H9 (cell line): ENCODE measurements at places on chromosomes 2 and 18. TPM values are rescaled to one million over a fixed set of nuclear protein-coding genes. Genes with fewer than 3 reads are reported as not detected.
A peak's percentile ranks its signal among the peaks of the same experiment; 100 is the strongest.

The SATB2 gene
- total RNA-seq, result 23.0 and 23.8 TPM in 2 replicates

GRCh38 chr2:137947728-137948336 lies 16.4 kb upstream of the HNMT start:
- H3K4me1 ChIP-seq, result no peaks in the 10 kb centered on the region
- H3K27ac ChIP-seq, result no peak overlapping the region
- H3K4me3 ChIP-seq, result no peak overlapping the region
- no peaks in the 10 kb centered on the region; the same call in 1 of the 2 replicates for H3K27me3 ChIP-seq
- DNase-seq, result peak; percentile 57

GRCh38 chr18:42156281-42156680 lies 201.2 kb downstream of the PIK3C3 start:
- DNase-seq, result no peak
- no peaks in the 10 kb centered on the region for H3K4me1 ChIP-seq
- H3K36me3 ChIP-seq, result no peaks in the 10 kb centered on the region

DNA sequence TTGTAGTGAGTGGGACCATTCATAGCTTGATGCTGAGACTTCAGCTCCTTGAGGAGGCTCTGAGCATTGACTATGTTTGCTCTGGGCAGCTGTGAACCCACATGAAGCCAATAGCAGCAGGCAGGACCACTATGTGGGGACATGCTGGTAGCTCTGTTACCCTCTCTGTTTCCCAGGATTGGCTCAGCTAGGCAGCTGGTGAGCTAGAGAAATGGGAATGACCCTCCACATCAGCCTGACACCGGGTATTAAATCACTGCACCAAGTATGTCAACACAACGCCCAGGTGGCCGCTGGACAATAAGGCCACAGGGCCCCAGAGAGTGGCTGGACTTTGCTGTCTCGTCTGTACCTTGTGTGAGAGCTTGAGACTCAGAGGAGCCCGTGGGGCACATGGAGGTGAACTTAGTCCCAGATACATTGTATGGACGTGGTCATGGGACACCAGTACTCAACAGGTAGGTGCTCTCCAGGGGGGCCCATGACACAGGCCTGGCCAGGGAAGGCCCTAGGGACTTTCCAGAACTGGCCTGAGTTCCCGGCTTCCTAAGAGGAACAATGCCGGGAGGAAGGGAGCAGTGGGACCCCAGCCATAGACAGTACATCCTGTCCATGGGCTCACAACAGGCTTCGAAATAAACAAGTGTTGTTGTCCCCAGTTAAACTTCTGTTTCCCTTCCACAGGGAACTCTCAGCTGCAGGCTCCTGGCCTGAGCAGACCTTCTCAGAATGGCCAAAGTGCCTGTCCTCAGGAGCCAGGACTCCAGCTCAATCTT lies 35.2 kb downstream of the HS1BP3 start:
- no peaks in the 10 kb centered on the region for H3K27me3 ChIP-seq
- peaks cover 5% of the 10 kb centered on the region for H3K36me3 ChIP-seq
- H3K27ac ChIP-seq, result no peak overlapping the region
- DNase-seq, result no peak

- no peak overlapping the region for H3K4me3 ChIP-seq
- H3K27ac ChIP-seq, result no peak overlapping the region
- H3K27me3 ChIP-seq, result no peaks in the 10 kb centered on the region; the same call in 1 of the 2 replicates
- no peak for DNase-seq
- peaks cover 18% of the 10 kb centered on the region for H3K36me3 ChIP-seq
Observed at GRCh38 chr18:43486462-43486861, 209.2 kb upstream of the SYT4 start.

DNA sequence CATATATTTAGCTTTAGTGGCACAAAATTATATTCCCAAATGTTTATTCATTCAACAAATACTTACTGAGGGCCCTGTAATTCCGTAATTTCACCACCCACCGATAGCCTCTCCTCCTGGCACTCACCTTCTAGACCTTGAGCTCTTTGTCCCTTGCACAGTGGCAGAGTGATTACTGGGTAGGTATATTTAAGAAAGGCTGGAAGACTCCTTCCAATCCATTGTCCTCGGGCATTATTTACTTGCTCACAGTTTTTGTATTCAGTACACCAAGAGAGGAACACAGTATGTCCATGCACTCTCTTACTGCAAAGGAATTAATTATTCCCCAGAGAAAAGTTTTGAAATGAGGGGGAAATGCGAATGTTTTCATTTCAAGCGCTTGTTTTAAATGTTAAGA lies 1.1 kb upstream of the CDCA7 start:
- H3K27me3 ChIP-seq, result no peaks in the 10 kb centered on the region
- DNase-seq, result no peak
- H3K27ac ChIP-seq, result no peak overlapping the region
- peaks cover 2% of the 10 kb centered on the region; the same call in 1 of the 2 replicates for H3K4me1 ChIP-seq
- peak overlapping the region; percentile 95 for H3K4me3 ChIP-seq
- H3K36me3 ChIP-seq, result peaks cover 7% of the 10 kb centered on the region

- no peaks in the 10 kb centered on the region for H3K4me1 ChIP-seq
- DNase-seq, result no peak
Observed at GRCh38 chr2:189512879-189513278, 67.7 kb downstream of the SLC40A1 start.

DNA sequence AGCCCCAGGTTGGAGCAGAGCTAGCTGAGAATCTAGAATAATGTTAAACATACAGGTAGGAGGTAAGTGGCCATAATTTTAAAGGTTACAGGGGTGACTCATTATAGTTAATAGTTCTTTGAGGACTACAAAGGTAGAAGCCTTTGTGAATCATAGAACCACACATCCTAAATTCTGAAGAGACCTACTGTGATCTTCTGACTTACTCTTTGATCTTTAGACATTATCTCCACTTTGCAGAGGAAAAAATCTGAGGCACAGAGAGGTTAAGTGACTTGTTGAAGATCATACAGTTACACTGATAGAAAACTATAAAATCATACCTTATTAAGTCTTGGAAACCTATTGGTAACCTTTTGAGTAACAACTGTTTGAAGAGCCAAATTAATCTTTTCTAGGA lies 1051.3 kb upstream of the NRXN1 start:
- no peaks in the 10 kb centered on the region for H3K4me1 ChIP-seq
- no peak overlapping the region for H3K27ac ChIP-seq
- H3K36me3 ChIP-seq, result no peaks in the 10 kb centered on the region
- H3K27me3 ChIP-seq, result no peaks in the 10 kb centered on the region
- no peak for DNase-seq

DNA sequence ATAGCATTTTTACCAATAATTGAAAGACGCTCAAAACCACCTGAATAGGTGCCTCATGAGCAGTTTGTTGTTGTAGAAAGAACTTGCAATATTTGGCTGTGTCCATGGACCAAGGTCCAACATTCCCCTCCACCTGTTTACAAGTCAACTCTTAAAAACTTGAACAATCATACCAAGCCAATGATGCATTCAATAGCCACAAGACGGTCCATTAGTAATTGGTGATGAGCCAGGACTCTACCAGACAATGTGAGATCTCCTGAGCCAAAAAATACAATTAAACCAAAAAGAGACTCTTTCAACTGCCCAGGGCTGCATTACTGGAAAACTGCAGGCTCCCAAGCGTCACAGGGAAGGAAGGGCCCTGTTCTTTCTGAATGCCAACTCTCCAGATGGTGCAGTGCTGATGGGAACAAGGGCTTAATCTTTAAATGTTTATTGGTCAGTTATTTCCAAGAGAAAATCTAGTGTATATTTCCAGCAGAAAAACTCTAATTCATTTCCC lies 118.8 kb upstream of the EPB41L3 start:
- no peaks in the 10 kb centered on the region for H3K4me1 ChIP-seq
- no peaks in the 10 kb centered on the region for H3K36me3 ChIP-seq
- DNase-seq, result no peak
- no peak overlapping the region for H3K27ac ChIP-seq
- H3K4me3 ChIP-seq, result no peak overlapping the region

GRCh38 chr2:61911510-61911909 lies 6.0 kb downstream of the COMMD1 start:
- H3K36me3 ChIP-seq, result no peaks in the 10 kb centered on the region
- no peaks in the 10 kb centered on the region for H3K4me1 ChIP-seq
- no peak overlapping the region for H3K4me3 ChIP-seq
- no peak overlapping the region for H3K27ac ChIP-seq
- DNase-seq, result no peak

The CYP1B1 gene
- 2.7 and 2.9 TPM in 2 replicates for total RNA-seq

DNA sequence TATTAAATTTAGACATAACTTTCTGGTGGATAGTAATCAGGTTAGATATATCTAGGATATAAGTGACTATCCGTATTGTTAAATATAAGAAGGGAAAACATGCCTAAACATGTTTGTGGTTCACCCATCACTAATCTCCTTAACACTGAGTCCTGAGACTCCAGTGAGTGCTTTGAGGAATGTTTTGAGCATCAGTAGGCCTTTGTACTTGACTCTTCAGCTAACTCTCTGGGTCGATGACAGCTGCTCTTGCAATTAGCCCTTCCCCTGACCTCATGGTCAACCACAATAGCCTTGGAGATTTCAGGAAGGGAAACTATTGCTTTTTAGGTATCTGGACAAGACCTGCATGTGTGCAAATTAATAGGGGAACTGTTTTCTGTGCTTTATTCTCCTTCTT lies 716.8 kb downstream of the EPHA4 start:
- no peak for DNase-seq
- H3K4me3 ChIP-seq, result no peak overlapping the region
- no peaks in the 10 kb centered on the region; the same call in 1 of the 2 replicates for H3K4me1 ChIP-seq
- no peaks in the 10 kb centered on the region for H3K36me3 ChIP-seq

DNA sequence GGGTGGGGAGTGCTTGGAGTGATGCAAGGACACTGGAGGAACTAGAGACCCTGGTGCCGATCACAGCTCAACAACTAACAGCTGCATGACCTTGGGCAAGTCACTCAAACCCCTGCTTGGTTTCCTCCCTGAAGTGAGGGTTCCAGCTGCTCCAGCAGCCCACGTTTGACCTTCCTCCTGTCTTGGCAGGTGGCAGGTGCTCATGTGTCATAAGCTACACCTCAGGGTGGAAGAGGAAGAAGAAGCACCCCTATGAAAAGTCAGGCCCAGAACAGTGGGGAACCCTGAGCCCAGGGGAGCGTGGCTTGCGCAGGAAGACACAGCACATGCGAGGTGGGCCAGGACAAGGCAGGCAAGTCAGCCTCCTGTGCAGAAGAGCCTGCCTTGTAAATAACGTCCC lies 42.4 kb downstream of the MRPL35 start:
- peak; percentile 9 for DNase-seq
- H3K4me1 ChIP-seq, result no peaks in the 10 kb centered on the region
- no peak overlapping the region for H3K4me3 ChIP-seq
- H3K27me3 ChIP-seq, result no peaks in the 10 kb centered on the region

- peaks cover 57% of the 10 kb centered on the region for H3K36me3 ChIP-seq
- H3K4me1 ChIP-seq, result no peaks in the 10 kb centered on the region
- no peak overlapping the region for H3K27ac ChIP-seq
Observed at GRCh38 chr18:70188113-70188512, 17.4 kb downstream of the RTTN start.

GRCh38 chr2:160194351-160194750 lies 5.7 kb downstream of the ITGB6 start:
- H3K4me3 ChIP-seq, result no peak overlapping the region
- no peaks in the 10 kb centered on the region for H3K36me3 ChIP-seq
- no peaks in the 10 kb centered on the region for H3K27me3 ChIP-seq
- H3K27ac ChIP-seq, result no peak overlapping the region
- DNase-seq, result no peak

The REG3G gene
- not detected in 2 replicates for total RNA-seq

GRCh38 chr18:72541871-72542332 lies 2.2 kb downstream of the CBLN2 start:
- no peaks in the 10 kb centered on the region for H3K36me3 ChIP-seq
- H3K4me1 ChIP-seq, result no peaks in the 10 kb centered on the region
- H3K27me3 ChIP-seq, result peaks cover 39% of the 10 kb centered on the region
- H3K4me3 ChIP-seq, result peak overlapping the region; percentile 52
- DNase-seq, result peak; percentile 85

GRCh38 chr2:211901226-211901846 lies 637.3 kb downstream of the ERBB4 start:
- H3K4me3 ChIP-seq, result no peak overlapping the region
- no peak overlapping the region for H3K27ac ChIP-seq
- no peaks in the 10 kb centered on the region for H3K27me3 ChIP-seq
- H3K36me3 ChIP-seq, result no peaks in the 10 kb centered on the region

The ONECUT2 gene
- 0.48 and 0.72 TPM in 2 replicates for total RNA-seq

- no peak overlapping the region for H3K27ac ChIP-seq
- DNase-seq, result no peak
- H3K4me3 ChIP-seq, result no peak overlapping the region
- no peaks in the 10 kb centered on the region for H3K4me1 ChIP-seq
- H3K36me3 ChIP-seq, result peaks cover 19% of the 10 kb centered on the region; the same call in 1 of the 2 replicates
- H3K27me3 ChIP-seq, result no peaks in the 10 kb centered on the region
Observed at GRCh38 chr2:73937899-73938298, 11.2 kb downstream of the DGUOK start.

DNA sequence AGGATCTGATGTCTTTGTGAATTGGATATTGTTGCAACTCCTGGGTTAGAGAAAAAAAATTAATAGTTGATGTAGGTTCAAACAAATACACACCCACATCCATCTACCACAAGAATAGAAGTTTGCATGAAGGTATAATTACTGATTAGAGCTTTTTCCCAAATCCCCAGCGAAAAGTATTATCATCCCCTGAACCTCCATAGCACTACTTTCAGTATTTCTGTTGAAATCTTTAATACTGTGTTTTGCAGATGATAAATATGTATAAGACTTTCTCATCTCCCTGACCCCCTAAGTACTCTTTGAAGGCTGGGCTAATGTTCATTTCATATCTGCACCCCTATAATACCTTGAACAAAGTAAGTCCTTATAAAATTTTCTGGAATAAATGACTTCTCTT lies 6.4 kb downstream of the FN1 start:
- H3K36me3 ChIP-seq, result peaks cover 7% of the 10 kb centered on the region; the same call in 2 of the 3 replicates
- H3K4me1 ChIP-seq, result no peaks in the 10 kb centered on the region
- no peak for DNase-seq

The GCG gene
- total RNA-seq, result not detected in 2 replicates

DNA sequence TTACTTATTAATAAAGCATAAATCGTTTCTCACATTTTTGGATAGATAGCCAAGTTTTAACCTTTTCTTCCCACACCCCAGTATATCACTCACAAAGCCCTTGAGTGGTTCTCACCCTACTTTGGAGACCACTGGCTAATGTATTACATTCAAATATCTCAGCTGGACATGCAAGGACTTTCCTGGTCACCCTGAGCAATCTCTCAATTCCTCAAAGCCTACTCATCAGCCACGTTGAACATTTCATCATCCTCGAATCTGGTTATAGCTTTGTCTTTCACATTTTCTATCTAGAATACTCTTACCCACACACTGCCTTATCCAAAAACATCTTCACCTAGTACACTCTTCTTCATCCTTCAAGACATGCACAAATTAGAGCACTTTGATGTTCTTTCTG lies 71.1 kb upstream of the MAPRE2 start:
- H3K4me3 ChIP-seq, result no peak overlapping the region
- H3K27me3 ChIP-seq, result no peaks in the 10 kb centered on the region; the same call in 1 of the 2 replicates
- H3K27ac ChIP-seq, result no peak overlapping the region
- no peak for DNase-seq
- H3K36me3 ChIP-seq, result no peaks in the 10 kb centered on the region

The SPRED2 gene
- total RNA-seq, result 20.8 and 23.5 TPM in 2 replicates

GRCh38 chr2:239496700-239497099 lies 95.9 kb upstream of the HDAC4 start:
- no peak overlapping the region for H3K4me3 ChIP-seq
- DNase-seq, result no peak
- no peaks in the 10 kb centered on the region for H3K27me3 ChIP-seq
- H3K4me1 ChIP-seq, result no peaks in the 10 kb centered on the region

The KLHL29 gene
- total RNA-seq, result 2.1 and 2.4 TPM in 2 replicates
